Right atrium auricular region (tissue), 2 donors: ENCODE measurements at places on chromosomes 7 and 10. TPM values are rescaled to one million over a fixed set of nuclear protein-coding genes. Genes with fewer than 3 reads are reported as not detected.

DNA sequence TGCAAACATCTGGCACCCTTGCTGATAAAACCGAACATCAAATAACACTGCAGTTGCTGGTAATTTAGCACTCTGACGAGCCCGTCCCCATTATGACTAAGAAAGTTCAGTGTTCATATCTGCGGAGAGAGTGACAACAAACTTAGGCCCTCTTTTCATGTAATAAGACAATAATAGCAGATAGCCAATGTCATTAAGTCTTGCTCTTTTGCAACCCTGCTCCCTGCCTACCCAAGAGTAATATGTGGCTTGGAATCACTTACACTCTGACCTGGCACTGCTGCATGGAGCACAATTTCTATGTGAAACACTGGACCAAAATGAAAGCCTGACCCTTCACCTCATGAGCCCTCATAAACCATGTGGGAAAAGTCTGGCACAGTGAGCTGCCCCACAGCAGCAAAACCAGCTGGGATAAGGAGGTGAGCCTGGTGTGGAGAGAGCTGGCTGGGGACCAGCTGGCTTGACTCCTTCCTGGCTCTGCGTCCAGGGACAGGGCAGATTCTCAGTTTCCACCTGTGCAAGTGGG is 86.5 kb downstream of the HIPK2 start:
- no peak for DNase-seq

DNA sequence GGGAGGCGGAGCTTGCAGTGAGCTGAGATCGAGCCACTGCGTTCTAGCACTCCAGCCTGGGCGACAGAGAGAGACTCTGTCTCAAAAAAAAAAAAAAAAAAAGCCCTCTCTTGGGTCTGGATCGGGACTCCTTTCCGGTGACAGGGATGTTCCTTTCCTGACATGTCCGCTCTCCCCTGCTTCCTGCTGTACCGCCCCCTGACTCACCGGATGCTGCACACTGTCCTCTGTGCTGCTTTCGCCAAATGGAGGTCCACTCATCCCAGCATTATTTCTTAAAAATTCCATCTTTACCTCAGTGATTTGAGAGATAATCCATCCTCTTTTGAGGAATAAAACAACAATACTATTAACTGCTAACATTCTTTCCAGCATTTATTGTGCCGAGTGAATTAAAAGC is 113.8 kb upstream of the EEPD1 start:
- DNase-seq = no peak

- peak; percentile 5 for DNase-seq
Observed at GRCh38 chr10:93064874-93065660, 4.5 kb downstream of the CYP26C1 start.

DNA sequence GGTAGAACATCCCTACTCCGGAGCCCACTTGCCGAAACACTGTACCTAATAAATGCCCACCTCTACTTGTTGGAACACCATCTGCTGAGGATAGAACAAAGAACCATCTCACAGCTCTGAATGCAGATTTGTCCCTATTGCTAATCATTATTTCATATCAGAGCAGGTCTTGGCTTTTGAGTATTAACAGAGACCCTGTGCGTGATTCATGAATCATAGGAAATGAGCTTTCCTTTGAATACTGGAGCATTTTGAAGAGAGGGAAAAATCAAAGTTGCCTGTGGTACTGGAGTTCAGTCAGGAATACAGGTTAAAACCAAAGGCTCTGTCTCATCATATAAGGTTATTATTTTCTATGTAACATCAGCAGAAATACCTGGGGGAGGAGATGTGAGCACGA is 1132.3 kb downstream of the XPNPEP1 start:
- no peak for DNase-seq

DNA sequence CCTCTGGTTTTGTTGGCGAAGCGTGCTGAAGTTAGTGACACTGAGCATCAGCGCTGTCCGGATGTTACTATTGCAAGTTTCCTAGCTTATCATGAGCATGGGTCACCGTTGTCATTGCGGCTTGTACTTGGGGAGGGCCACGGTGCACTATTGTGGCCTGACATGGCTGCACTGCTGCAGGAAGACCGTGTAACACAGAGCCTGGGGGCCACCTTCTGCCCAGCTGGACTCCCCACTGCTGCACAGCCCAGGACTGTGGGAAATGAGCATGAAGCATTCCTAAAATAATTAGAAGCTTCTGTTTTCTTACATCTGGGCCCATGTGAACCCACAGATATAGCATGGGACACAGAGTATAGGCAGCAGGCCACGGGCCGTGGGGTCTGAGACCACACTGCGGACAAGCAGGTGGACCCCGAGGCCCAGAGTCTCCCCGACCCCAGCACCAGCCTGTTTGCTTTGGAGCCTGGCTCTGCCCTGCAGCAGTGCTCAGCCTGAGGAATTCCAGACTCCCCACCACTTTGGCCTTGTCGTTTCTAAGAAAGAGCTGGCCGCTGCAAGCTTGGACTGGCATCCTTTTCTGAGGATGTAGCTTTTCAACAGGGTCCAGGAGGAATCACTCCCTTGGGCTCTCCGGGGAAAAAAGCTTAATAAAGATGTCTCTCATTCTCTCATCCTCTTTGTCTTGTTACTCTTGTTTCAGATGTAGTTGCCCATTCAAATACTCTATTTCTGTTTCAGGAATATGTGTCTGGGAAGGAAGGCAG is 179.2 kb downstream of the CCDC3 start:
- no peak for DNase-seq

GRCh38 chr10:57482259-57482658 is 785.4 kb downstream of the IPMK start:
- DNase-seq = no peak

The ANKRD2 gene
- total RNA-seq = 25.7 TPM

The SPDYE2 gene
- total RNA-seq = 0.16 TPM
